ENCODE measurements at places on chromosomes 16 and 17. TPM values are rescaled to one million over a fixed set of nuclear protein-coding genes. Genes with fewer than 3 reads are reported as not detected.

DNA sequence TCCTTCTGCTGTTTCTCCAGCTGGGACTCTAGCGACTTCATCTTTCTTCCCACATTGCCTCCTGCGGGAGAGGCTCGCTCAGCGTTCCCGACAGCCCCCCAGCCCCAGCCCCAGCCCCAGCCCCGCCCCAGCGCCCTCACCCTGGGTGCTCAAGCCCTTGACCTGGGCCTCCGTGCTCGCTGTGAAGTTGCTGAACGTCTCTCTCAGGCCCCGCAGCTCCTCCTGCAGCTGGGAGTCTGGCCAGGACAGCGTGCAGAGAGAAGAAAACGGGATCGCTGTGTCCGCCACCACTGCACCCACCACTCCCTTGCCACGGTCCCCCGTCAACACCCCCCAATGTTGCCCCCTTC lies 2.4 kb downstream of the ASGR1 start:
- no peak for DNase-seq

DNA sequence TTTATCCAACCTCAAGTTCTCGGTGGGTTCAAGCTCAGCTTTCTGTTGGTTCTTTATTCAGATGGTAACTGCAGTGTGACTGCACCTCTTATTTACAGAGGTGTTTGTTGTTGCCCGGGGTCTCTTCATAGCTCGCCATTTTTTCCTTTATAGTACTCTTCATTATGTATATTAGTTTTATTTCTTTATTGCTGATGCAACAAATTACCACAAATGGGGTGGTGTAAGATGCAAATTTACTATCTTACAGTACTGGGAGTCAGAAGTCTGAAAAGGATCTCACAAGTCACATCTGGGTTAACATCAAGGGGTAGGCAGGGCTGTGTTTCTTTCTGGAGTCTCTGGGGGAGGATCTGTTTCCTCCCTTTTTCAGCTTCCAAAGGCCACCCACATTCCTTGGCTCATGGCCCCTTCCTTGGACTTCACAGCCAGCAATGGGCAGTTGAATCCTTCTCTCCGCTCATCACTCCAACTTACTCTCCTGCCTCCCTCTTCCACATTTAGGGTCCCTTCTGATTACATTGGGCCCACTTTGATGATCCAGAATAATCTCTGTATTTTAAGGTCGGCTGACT lies 241.2 kb downstream of the HAPSTR1 start:
- no peak for DNase-seq

Gene GP2
- 5.4 TPM for polyA plus RNA-seq

GRCh38 chr17:78231991-78232858 lies 794 bp downstream of the TMEM235 start:
- no peak for DNase-seq
